CD8-positive, alpha-beta T cell (primary cell): ENCODE measurements at places on chromosomes 7 and 10.

GRCh38 chr10:113920875-113921274 is 66.4 kb downstream of the NHLRC2 start:
- no peak for DNase-seq

- DNase-seq, result no peak
These were observed 101.7 kb upstream of the ZNF438 start for GRCh38 chr10:31133251-31133791.

- DNase-seq, result no peak
These were observed 112.4 kb downstream of the ST7 start for GRCh38 chr7:117065571-117066150.

GRCh38 chr7:103349805-103350204 is 2.4 kb downstream of the PSMC2 start:
- no peak for DNase-seq

DNA sequence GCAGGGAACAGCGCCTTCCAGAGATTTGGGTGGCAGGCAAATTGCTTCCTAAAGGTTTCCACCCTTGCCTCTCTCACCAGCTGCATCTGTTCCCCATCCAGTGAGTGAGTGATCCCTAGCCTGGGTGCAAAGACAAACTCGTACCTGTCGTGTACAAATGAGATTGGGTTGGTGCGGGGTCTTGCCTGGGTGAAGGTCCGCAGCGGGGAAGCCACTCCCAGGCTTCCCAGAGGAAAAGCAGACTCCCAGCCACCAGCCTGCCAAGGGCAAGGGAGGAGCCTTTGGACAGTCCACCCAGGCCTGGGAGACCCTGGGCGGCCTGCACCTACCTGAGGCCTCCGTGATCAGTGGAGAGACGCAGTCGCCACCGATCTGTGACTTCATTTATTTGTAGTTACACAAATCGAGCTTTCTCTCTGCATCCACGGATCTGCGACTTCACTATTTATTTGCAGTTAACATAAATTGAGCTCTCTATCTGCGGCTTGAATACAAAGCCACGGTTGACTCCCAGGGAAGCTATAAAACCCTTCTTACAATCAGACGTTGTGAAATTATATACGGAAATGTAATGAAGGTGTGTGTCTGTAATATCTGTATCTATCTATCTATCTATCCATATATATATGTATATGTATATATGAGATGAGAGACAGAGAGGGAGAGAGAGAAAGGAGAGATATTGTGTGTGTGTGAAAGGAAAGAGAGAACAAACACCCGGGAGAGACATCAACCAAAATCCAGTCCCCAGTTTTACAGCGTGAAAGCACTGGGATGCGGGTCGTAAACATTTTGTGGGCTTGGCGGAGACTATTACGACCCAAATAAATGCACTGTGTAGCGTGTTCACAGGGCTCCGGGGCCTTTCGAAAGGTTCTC is 3.0 kb upstream of the HOXA7 start:
- DNase-seq, result no peak

DNA sequence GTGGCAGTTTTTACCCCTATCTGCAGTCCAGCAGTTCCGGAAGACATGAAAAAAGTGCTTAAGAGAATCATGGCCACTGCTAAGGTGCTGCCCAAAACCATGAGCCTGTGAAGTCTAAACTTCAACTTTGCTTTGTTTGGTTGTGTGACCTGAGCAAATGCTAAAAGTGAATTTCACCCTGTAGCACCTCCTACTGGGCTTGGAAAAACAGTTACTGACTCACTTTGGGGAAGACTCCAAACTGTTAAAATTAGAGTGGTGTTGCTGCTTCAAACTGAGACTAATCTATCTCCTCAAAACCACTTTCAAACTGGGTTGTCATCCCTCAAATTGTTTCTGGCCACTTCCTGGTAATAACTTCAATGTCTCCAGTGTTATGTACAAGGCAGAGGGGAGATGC is 21.3 kb downstream of the MKX start:
- DNase-seq, result no peak

DNA sequence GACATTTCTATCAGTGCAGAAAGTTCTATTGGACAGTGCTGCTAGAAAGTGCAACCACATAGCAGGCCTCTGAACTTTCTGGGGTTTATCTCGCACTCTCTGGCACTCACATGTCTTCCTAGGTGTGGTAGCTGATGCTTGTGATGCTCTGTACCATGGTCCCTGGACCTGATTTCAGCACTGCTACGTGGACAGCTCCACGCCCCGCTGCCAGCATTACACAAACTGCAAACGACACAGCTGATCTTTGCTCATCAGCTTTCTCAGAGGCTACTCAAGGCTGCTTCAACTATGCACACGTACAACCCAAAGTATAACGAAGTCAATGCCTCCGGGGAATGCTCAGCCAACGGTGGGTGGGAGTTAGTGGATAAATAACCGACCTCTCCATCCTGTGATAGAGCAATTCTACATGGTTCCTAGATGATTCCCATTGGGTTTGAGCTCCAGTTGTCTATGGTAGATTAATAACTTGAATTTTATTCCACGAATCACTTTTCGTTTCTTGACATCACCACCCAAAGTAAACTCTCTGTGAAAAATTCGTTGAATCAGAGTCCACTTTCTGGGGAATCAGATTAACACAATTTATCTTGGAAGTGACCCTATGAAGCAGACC is 302.5 kb downstream of the ACTR3B start:
- no peak for DNase-seq
